Activated CD8-positive, alpha-beta memory T cell treated with anti-CD3 and anti-CD28 coated beads for 24 hours (primary cell): ENCODE measurements at places on chromosomes 2 and 18.

GRCh38 chr2:145751629-145752028 lies 1231.7 kb upstream of the ZEB2 start:
- no peak for DNase-seq

- no peak for DNase-seq
Measured at GRCh38 chr18:62183578-62184195, 3.2 kb downstream of the PIGN start.

DNA sequence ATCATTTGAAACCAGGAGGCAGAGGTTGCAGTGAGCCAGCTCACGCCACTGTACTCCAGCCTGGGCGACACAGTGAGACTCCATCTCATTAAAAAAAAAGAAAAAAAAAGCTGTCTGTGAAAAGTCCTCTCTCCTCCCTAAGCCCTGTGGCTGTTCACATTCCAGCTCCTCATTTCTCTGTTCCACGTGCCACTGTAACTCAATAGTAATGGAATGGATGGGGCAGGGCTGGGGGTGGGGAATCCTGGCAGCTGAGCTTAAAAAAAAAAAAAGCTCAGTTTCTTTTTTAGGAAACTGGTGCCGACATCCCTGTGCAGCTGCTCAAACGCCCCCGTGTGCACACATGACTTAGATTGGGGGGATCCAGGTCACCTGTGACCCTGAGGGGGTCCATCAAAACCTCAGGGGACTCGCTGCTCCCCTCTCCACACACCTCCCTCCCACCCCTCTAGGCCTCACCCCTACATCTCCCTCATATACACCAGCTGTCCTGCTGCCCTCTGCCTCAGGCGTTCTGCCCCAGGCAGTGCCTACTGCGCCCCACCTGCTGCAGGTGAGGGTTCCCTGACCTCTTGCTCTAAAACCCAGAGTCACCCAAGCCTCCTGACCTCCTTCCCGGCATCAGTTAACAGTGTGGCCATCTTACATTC lies 255.4 kb downstream of the AGAP1 start:
- no peak for DNase-seq

- DNase-seq, result no peak
Measured at GRCh38 chr2:197197895-197198311, 112.7 kb downstream of the ANKRD44 start.

GRCh38 chr2:201357221-201357620 lies at the start of gene FLACC1:
FLACC1 (minus strand) TSS chr2:201357345; CDS start chr2:201351404, 5,941 bp downstream.
- DNase-seq, result no peak

- DNase-seq, result no peak
Measured at GRCh38 chr18:56026509-56026908, 438.5 kb upstream of the TCF4 start.
